Activated CD8-positive, alpha-beta T cell treated with anti-CD3 and anti-CD28 coated beads for 36 hours (primary cell): ENCODE measurements at places on chromosomes 5 and 9.

GRCh38 chr5:126004636-126005035, 418.6 kb upstream of the GRAMD2B start:
- no peak for DNase-seq

- DNase-seq = no peak
These were observed 51.8 kb downstream of the SH3TC2 start for GRCh38 chr5:149011084-149011483.

- DNase-seq = no peak
These were observed 61.4 kb downstream of the KIF24 start for GRCh38 chr9:34267660-34268059.

DNA sequence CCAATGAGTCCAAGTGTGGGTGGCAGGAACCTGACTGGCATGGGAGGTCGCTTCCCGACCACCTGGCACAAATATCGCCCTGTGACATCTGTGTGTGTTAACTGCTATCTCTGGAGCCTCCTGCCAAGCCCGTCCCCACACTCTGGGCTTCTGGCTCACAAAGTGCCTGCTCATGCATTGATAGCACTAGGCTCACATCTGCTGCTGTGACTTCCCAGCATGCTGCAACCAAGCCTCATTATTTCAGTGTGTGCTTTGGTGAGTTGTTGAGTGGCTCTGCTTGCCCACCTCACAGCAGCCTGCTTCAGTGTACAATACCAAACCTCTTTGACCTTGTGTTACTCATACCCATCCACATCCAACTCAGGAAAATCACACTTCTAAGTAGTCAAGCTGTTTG, 139.8 kb downstream of the APBA1 start:
- no peak for DNase-seq

GRCh38 chr9:16521868-16522411, 348.5 kb downstream of the BNC2 start:
- DNase-seq = no peak

GRCh38 chr9:85421641-85422040, 320.1 kb downstream of the AGTPBP1 start:
- no peak for DNase-seq

GRCh38 chr5:158776681-158777080, 323.0 kb downstream of the EBF1 start:
- no peak for DNase-seq

- no peak for DNase-seq
These were observed 185.8 kb upstream of the NREP start for GRCh38 chr5:111942661-111943401.

DNA sequence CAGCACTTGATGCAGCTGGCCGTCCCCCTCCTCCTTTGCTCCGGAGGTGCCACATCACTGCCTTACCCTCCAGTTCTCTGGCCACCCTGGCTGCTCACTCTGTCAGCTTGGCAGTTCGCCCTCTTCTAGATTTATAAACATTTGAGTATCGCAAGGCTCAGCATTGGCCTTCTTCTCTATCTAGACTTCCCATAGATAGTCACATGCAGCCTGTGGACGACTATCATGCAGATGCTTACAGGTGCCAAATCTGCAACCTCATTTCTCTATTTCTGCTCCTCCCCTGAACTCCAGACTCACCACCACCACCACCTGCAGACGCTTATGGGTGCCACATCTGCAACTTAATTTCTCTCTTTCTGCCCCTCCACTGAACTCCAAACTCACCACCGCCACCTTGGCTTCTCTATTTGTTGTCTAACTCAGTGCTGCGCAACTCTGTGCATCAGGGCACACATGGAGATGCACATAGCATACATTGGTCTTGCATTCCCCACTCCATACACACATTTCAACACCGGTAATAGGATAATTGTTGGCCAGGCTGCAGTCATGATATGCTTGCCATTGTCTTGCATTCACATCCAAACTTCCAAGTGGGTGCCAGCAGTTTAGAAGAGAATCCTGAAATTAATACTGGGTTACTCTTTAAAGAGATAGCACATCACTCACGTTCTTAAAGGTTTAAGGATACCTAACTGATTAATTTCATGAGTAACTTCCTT, 1.9 kb upstream of the DAP start:
- no peak for DNase-seq

DNA sequence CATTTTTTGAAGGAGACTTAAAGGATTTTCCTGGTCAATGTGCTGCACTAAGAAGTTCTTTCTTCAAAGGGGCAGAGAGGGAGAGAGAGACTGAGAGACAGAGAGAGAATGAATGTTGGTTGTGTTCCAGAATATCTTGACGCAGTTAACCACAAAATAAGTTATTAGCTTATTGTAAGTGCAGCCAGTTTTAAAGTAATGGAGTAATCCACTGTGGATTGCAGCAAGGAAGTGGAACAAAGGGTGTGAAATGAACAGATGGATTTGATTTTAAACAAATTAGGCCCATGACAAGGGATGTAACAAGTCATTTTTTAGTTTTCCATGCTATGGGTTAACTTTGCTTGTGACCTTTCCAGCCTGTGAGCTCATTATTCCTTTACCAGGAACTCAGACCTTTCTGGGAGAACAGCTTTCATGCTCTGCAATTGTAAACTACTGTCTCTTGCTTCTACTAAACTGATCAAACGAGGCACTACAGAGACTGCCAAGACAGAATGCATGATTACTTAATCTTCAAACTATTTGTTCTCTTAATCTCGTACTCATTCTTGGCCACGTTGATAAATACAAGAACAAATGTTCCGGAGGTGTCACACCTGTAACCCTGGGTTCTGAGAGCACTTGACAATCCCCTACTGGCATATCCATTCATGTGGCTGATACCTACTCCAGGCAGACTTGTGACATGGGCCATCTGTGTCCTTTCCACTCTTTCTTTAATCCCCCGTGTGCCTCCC, 131.1 kb downstream of the TLE1 start:
- DNase-seq = no peak

DNA sequence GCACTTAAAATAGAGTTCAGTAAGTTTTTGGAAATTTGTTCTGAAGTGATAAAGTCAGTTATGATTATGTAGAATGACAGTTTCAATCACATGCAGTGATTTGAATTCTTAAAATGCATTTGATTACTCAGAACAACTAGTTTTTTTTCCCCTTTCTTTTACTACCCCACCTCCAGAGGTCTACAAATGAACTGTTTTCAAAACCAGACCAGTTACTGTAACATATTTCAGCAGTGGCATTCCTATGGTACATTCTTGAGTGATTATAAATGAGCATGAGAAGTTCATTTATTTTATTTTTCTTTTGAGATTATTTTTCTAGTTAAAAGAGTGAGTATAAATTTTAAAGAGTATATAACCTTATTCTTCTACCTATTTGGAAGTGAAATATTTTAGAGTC, 71.6 kb downstream of the NNT start:
- DNase-seq = no peak

DNA sequence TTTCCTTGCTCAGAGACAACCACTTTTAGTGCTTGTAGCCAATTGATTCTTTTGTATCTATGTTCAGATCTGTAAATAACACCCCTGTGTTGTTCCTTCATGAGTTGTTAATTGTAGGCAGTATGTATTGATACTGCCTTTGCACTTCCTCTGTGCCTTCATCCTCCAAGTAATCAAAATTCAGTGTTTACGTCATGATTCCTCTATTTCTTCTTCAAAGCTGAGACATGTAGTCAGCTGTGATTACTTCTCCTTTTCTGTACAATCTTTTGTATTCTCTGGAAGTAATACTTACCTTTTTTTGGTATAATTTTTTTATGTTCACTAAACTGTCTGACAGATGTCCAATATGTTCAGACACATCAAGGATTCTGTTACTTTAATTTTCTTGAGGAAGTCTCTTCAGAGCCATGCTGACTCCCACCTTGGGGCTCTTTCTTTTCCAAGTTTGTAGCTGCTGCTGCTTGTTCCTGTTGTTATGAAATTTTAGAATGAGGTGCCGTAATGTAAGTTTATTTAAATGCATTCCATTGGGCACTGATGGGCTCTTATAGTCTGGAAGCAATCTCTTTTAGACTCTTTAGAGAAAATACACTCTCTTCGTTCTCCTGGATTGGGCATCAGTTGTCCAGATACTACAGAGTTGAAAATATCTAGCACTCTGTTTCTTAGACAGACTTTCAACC, 30.5 kb upstream of the LRRC70 start:
- DNase-seq = no peak

DNA sequence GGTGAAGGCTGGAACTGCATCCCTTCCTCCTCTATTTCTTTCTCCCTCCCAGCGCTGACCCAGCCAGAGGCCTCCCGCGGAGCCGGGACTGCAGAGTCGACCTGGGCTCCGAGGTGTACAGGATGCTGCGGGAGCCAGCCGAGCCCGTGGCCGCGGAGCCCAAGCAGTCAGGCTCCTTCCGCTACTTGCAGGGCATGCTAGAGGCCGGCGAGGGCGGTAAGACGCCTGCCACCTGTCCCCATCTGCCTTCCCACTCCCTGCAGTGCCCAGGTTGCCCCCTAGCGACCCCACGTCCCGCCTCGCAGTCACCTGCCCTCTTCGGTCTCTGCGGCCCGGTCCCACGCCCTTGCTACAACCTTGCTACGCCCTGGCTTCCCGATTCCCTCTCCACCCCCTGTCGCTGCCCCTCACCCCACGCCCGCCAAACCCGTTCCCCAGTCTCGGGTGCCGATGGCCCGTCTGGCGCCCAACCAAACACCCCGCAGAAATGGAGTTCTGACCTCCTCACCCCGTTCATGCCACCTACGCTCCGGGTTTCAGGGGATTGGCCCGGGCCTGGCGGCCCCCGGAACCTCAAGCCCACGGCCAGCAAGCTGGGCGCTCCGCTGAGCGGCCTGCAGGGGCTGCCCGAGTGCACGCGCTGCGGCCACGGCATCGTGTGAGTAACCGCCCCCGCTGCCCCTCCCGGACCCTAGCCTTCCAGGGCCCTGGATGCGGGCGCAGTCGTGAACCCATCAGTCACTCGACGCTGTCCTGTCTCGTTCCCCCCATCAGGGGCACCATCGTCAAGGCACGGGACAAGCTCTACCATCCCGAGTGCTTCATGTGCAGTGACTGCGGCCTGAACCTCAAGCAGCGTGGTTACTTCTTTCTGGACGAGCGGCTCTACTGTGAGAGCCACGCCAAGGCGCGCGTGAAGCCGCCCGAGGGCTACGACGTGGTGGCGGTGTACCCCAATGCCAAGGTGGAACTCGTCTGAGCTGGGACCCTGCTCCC, 14.1 kb downstream of the PDLIM4 start:
- DNase-seq = peak; percentile 51

DNA sequence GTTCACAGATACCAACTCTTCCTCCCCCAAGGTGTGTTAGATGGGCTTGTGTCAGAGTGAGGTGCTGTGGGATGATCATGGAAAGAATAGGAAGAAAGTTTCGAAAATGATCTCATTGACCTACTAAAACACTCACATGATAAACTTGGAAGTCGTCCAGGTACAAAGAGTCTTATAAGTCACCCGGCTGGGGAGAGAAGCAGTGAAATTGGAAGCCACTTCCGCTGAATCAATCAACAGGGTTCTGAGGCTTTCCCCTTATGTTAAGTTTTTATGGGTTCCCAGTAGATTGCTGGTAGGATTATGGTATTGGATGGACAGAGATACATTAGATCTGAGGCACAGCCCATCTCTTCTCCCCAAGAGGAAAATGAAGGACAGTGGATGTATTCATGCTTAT, 218.8 kb upstream of the MSX2 start:
- DNase-seq = no peak

GRCh38 chr5:4551034-4551433, 589.1 kb upstream of the ADAMTS16 start:
- DNase-seq = no peak

GRCh38 chr9:106620866-106621265, 242.1 kb upstream of the ZNF462 start:
- DNase-seq = no peak

DNA sequence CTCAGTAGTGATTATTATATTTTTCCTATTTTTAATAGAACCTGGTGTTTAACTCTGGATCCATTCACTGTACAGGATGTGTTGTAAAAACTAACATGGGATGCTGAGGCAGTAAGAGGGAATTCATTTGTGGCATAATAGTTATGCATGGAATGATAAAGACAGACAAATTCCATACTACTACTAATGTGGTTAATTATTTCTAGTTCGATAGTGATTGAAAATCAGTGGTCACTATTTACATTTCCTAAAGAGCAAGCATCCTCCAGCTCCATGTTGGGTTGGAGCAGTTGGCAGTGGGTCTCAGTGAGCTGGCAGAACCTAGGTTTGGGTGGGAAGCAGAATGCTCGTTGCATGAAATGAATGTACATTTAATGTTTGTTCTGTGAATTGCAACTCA, 122.6 kb downstream of the SAXO1 start:
- DNase-seq = no peak

DNA sequence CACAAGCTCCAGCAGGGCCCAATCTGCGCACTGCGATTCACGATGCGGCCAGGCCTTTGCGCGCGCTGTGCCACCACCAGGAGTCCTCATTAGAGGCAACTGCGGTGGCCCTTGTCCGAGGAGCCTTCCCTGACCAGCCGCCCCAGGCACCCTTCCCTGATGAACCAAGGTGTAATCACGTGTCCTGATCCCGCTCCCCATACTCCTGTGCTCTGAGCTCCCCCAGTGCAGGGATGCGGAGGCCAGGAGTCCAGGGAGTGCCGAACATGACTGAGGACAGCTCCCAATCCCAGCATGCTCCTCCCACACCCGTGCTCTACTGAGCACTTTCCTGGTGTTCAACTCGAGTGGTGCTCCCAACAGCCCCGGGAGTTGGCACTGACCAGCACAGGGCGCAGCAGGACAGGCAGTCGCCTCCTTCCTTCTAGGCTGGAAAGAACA, 134.8 kb downstream of the ZNF354C start:
- DNase-seq = no peak

GRCh38 chr9:76716085-76716672, 48.1 kb upstream of the PCA3 start:
- no peak for DNase-seq

- DNase-seq = no peak
These were observed 38.7 kb downstream of the LARP1 start for GRCh38 chr5:154793599-154794524.

GRCh38 chr9:20844916-20845315, 160.9 kb downstream of the FOCAD start:
- no peak for DNase-seq
